ENCODE measurements at places on chromosomes 7 and 10.
A peak's percentile ranks its signal among the peaks of the same experiment; 100 is the strongest.

GRCh38 chr7:127347567-127348246 lies 44.8 kb downstream of the ZNF800 start:
- DNase-seq, result peak; percentile 85

- DNase-seq, result no peak
Observed at GRCh38 chr10:113047963-113048781, 98.1 kb downstream of the TCF7L2 start.

DNA sequence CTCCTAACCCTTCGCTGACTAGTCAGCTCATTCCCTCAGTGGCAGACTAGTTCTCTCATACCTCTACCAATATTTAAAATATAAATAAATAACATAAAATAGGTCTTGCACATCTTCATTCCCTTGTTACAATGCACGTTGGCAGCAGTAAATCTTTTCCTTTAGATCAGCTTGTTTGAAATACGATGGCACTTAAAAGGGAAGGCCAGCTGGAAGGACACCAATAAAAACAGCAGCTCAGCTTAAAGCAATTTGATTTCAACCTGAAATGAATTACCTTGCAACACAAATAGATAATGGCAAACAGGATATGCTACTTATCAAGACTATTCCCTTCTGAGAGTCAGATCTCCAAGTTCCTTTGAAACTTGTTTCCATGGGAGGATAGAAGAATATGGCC lies 321.8 kb downstream of the GFRA1 start:
- no peak for DNase-seq

GRCh38 chr7:369476-370258 lies 79.7 kb downstream of the FOXL3 start:
- DNase-seq, result no peak

GRCh38 chr7:51587604-51588003 lies 271.0 kb upstream of the COBL start:
- no peak for DNase-seq

DNA sequence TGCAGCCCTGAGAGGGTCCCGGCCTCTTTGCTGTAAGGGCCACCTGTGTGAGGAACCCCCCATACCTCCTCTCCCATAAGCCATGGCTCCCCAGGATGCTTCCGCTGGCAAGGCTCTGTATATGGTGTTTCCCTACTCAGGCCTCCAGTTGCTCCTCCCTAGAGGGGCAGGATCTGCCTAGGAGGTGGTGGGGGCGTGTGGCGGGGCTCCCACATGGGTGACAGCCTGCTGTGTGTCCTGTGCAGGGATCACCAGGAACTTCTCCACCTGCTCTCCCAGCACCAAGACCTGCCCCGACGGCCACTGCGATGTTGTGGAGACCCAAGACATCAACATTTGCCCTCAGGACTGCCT lies 25.7 kb upstream of the CSGALNACT2 start:
- no peak for DNase-seq

DNA sequence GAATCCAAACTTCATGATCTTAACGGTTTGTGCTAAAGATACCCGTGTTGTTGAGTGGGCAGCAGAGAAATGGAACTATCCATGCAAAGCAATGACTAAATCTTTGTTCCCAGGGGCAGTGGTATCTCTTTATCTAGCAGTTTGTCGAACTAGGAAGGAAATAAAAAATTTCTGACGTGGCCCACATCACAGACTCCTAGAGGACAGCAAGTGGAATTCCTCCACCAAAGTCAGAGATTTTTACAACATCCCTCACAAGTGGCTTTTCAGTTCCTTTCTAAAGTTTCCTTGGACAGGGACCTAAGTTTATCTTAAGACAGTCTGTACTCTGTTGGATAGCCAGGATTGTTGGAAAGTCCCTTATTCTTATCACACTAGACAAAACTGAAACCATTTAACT lies 136.0 kb downstream of the RAPGEF5 start:
- no peak for DNase-seq

GRCh38 chr7:27123477-27124053 lies 7.0 kb downstream of the HOXA4 start:
- DNase-seq, result no peak

DNA sequence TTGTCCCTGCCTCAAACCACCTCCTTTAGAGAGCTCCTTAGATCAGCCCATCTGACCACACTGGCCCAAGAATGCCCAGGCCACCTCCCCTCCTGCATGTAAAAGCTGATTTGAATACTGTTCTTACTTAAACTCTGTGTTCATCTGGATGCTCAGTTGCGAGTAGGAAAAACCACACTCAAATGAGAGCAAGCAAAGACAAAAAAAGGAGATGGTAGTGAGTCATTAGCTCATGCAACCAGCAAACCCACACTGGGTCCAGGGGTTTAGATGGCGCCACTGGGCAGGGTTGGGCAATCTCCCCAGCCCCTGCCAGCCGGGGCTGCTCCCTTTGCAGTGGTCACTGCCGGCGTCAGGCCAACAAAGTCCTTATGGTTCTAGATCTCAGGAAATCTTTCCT lies 32.7 kb downstream of the TSPAN15 start:
- DNase-seq, result no peak

- DNase-seq, result peak; percentile 69
Observed at GRCh38 chr10:124417895-124418725, 613 bp downstream of the OAT start.

DNA sequence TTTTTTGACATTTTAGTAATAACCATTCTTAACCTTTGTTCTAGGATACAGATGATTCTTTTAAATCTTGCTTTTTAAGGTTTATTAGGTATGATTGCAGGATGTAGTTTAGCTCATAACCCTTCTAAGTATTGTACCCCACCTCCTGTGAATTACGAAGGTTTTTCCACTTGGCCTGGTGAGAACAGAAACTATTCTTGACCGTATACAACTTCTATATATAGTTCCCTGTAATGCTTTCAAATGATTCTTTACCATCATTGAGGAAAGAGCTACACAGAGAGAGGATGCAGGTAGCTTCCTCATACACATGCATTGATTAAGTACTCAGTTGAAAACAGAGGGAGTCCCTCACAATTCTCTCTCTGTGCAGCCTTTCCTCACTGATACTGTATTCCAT lies 86.3 kb downstream of the PALS2 start:
- DNase-seq, result no peak

DNA sequence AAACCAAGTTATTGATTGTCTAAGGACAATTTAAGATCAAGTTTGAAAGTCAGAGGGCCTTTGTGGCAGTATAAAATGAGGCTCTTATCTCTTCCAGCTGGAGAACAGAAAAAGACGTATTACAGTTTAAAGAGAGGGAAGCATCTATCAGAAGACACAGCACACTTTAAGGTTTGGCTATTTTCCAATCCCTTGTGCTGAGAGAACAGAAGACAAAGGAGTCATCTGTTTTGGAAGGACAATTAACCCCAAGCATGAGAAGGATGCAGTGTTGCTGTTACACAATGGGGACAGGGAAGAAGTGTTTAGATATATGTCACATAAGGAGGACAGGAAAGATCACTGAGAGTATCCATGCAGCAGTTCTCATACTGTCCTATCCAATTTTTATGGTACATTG lies 1224.2 kb upstream of the SORCS1 start:
- no peak for DNase-seq

GRCh38 chr10:85542936-85543730 lies 823.5 kb downstream of the GRID1 start:
- DNase-seq, result no peak

- DNase-seq, result no peak
Observed at GRCh38 chr7:4657640-4658417, 24.3 kb upstream of the FOXK1 start.

GRCh38 chr7:36468370-36469101 lies 78.9 kb downstream of the ANLN start:
- DNase-seq, result no peak

GRCh38 chr7:50331564-50332208 lies 27.2 kb downstream of the IKZF1 start:
- peak; percentile 65 for DNase-seq

GRCh38 chr7:106621393-106622132 lies 39.4 kb downstream of the CCDC71L start:
- DNase-seq, result no peak

- DNase-seq, result no peak
Observed at GRCh38 chr10:10598297-10598696, 419.4 kb upstream of the CELF2 start.

DNA sequence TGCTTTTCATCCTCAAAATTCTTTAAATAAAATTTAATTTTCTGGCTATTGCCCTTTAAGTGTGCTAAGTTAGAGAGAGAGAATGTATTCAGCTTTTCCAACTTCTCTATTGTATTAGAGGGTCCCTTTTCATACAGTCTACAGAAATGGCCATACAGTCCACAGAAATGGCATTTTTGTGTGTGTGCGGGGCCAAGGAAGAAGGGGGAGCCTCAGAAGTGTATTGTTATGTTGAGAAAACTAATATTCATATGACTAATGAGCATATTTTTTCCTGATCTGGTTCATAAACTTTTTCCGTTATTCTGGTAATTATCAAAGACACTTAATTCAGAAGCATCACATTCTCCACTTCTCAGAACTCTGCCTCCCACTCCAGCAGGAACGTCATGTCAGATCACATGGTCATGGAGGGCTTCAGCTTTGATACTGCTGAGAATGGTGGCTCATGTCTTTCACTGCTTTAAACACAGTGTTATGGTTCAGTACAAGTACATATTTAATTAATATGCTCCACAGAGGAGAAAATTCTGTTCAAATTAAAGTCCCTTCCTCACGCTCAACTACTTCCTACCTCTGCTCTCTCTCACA lies 37.1 kb downstream of the ELMO1 start:
- DNase-seq, result no peak

GRCh38 chr10:22243321-22243720 lies 25.5 kb upstream of the EBLN1 start:
- no peak for DNase-seq

DNA sequence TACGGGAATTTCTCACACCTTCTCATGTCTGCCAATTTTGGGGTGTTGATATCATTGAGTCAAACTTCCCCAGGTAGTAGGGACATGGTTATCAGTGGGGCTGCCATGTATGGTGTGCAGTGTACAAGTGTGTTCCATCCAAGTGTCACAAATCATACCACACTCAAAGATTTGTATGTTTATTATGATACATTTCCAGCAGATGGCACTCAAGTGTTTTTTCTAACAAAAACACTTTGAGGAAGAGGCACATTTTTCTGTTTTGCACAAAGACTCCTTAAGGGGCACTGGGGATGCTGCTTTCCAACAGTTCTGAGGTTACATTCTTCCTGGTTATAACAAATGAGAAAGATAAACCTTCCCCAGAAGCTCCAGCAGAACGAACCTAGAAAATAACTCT lies 414.5 kb downstream of the REEP3 start:
- DNase-seq, result no peak

DNA sequence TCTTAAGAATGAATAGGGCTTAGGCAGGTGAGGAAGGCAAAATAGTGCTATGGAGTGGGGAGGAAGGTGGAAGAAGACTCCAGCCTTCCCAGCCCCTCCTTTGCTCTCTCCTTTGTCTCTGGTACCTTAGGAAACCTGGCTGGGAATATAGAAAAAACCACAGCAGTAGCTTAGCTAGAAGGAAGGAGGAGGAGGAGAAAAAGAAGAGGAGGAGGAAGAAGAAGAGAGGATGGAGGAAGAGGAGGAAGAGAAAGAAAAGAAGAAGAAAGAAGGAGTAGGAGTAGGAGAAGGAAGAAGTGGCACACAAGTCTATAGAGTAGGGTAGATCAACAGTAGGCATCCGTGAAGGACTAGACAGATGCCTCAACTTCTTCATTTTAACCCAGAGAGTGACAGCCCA lies 36.5 kb upstream of the FAM180A start:
- no peak for DNase-seq

DNA sequence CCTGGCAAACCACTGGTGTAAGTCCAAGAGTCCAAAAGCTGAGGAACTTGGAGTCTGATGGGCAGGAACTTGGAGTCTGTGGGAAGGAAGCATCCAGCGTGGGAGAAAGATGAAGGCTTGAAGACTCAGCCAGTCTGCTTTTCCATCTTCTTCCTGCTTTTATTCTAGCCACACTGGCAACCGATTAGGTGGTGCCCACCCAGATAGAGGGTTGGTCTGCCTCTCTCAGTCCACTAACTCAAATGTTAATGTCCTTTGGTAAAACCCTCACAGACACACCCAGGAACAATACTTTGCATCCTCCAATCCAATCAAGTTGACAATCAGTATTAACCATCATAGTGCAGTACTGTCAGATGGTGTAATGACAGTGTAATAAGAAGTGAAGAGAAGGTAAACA lies 119.2 kb downstream of the EPC1 start:
- no peak for DNase-seq

- no peak for DNase-seq
Observed at GRCh38 chr10:3780021-3780770, 4.8 kb downstream of the KLF6 start.

DNA sequence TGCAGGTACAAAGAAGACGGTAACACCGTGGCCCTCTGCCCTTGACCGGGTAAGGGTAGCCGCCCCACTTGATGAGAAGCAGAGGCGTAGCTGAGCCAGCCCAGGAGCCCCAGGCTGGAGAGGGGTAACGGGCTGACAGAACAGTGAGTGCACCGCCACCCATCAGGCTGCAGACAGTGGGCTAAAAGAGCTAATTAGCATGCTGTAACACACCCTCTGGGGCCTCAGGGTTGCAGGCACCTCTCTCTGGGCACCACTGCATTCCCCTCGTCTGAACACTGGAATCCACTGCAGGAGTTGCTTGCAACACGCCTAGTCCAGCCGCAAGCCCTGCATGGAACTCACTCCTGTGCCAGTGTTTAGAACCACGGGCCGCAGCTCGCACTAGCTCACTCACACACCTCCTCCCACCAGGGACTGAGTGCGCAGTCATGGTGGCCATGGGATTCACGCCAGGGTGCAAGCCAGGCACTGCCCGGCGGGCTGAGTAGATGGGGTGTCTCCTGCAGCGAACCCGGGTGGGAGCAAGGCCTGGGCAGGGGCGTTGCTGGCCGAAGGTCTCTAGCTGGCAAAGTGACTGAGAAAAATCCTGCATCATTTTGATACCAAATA lies 36.1 kb downstream of the AGMO start:
- DNase-seq, result no peak

DNA sequence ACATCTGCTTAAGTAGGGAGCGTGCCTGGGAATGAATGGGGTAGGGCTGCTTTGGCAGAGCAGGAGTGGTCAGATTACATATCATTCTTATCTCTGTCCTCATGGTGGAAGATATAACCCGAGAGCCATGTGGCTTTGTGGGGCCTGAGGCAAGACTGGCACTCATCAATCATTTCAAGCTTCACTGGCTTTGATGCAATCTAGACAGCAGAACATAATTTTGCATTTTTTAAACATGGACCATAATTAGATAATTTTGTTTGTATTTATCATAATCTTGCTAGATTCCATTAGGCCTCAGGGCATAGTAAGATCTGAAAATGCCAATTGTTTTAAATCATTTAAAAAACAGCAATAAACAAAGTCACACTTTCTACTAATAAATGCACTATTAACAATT lies 480.3 kb downstream of the NXPH1 start:
- no peak for DNase-seq

GRCh38 chr10:124606822-124607221 lies 137.4 kb downstream of the FAM53B start:
- peak; percentile 42 for DNase-seq

GRCh38 chr10:131513901-131514300 lies 202.4 kb upstream of the TCERG1L start:
- DNase-seq, result no peak

Measured in B cell (primary cell).